NCI-H2029 (cell line): ENCODE measurements at places on chromosomes 3 and 15.
A peak's percentile ranks its signal among the peaks of the same experiment; 100 is the strongest.

GRCh38 chr15:56734013-56734635 is 815 bp upstream of the ZNF280D start:
- DNase-seq: no peak

- no peak for DNase-seq
Measured at GRCh38 chr3:50817756-50818529, 143.2 kb downstream of the DOCK3 start.

DNA sequence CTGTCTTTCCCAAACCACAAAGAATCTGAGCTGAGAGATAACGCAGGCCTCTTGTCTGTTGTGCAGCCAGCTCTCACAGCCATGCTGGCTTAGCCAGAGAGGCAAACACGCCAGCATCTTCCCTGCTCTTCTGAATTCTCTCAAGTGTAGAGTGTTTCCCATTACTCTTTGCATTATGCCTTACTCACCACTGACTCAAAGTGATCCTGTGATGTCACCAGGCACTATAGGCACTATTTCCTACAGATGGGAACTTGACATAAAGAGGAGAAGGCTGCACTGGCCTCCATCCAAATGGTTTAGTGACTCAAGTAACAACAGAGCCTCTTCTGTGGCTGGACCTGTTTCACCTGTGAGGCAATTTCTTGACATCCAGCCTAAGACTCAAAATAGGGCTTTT is 44.4 kb downstream of the PDZRN3 start:
- peak; percentile 14 for DNase-seq

DNA sequence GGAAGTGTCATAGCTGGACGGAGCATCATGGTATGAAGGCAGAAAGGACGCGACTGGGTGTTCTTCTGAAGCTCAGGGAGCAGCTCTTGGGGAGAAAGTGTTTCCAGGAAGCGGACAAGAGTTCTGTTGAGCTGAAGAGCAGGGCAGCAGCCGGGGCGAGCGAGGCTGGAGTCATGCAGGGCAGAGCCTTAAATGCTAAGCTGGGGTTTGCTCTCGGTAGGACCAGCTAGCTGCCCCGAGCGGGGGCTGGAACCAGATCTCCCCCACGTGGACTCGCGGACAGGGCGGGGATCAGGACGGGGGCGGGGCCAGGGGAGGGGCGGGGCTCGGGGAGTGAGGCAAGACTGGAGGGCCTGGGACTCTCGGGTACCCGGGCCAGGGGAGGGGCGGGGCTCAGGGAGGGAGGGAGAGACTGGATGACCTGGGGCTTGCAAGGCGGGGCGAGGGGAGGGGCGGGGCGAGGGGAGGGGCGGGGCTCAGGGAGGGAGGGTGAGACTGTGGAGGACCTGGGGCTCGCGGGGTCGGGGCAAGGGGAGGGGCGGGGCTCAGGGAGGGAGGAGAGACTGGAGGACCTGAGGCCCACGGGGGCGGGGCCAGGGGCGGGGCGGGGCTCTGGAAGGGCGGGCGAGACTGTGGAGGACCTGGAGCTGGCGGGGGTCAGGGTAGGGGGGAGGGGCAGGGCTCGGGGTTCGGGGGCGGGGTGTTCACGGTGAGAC is 461 bp upstream of the FAH start:
- DNase-seq: peak; percentile 64

GRCh38 chr15:40092256-40092978 is 16.3 kb downstream of the BMF start:
- DNase-seq: peak; percentile 59

- no peak for DNase-seq
Measured at GRCh38 chr15:77603611-77604336, 28.9 kb downstream of the LINGO1 start.

GRCh38 chr3:54356261-54357045 is 234.1 kb downstream of the CACNA2D3 start:
- no peak for DNase-seq

- DNase-seq: no peak
Measured at GRCh38 chr3:124439603-124440002, 290.6 kb upstream of the UMPS start.

DNA sequence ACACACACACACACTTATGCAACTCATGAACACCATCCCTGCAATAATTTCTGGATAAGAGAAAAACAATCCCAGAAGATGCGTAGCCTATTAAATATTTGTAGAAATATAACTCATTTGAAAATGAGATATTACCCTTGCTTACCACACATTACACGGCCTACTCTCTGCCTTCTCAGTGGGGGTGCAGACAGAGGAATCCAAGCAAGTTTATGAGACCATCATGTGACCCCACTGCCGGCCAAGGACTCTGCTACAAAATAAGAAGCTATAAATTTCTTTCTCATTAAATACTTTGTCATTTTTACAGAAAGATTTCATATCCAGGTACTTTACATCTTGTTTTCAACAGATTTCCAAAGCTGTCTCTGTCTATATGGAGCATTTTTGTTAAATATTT is 286.3 kb downstream of the ZNF385D start:
- DNase-seq: no peak
